ENCODE measurements at places on chromosomes 7 and 10.

- no peak for DNase-seq
Observed at GRCh38 chr10:75101416-75102251, 9.8 kb upstream of the SAMD8 start.

DNA sequence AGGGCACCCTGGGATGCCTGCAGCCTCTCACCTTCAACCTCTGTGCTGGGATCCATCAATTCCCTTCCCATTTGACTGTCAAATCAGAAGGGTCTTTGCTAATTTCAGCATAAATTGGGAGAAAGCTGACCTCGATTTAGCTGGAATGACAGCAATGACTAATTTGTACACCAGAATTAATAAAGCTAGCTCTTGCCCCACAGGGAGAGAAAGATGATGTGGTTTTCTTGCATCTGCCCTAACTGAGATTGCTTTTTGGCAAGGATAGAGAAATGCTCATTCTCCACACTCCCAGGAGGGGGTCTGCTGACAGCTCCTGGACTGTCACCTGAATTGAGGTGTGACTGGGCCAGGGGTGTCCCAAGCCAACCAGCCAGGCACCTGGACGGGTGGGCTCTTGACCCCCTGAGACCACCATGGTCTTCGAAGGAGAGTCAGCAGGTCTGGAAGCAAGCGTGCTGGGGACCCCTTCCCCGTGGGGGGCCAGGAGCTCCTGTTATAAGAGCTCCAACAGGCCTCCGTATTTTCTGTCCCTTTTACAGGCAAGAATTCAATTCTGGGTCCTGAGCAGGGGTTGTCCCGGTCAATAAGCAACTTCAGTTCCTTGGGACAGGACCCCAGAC lies 42.1 kb downstream of the RBM17 start:
- DNase-seq = no peak

DNA sequence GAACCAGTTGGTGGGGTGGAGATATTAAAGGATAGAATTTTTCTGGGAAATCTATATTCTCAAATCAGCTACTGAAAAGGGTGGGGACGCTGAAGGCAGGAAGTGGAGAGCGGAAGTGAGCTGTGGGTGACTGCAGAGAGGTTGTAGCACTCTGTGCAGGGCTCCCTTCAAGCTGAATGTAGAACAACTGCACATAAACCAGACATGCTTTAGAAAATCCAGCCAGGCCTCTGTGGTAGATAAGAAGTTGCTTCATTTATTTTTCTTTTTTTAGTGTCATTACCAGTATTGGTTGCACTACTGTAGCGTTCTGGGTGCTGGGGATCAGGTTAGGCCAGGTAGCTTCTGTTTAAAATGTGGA lies 127.8 kb downstream of the CELF2 start:
- DNase-seq = peak; percentile 84

DNA sequence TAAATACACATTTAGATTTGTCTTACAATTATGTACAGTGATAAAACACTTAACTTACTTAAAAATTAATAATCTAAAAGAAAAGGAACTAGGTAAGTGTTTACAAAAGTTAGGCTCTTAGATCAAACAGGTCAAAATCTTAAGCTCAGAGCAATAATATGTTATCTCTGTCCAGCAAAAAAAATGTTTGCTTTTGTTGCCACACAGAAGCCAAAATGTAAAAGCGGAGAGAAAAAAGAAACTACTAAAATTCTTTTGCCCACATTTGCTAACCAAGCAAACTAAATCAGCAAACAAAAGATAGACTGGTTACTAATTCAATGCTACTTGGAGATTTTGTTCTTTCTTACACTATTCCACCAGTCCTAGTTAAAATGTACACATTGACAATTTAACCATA lies 15.2 kb upstream of the ACSM6 start:
- DNase-seq = no peak

DNA sequence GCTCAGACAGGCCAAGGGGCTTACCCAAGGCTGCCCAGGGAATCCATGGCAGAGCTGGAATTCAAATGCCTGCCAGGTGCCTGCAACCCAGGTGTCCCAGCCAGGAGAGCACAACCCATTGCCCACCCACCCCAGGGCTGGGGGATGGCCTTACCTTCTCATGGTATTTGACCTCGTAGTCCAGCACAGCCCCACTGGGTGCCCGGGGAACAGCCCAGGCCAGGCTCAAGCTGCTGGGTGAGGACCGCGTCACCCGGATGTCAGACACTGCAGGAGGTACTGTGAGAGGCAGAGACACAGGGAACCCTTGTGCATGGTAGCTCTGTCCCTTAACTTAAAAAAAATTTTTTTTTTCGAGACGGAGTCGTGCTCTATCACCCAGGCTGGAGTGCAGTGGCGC lies 9.0 kb downstream of the EPHB4 start:
- no peak for DNase-seq

GRCh38 chr10:79286318-79286951 lies 60.8 kb upstream of the PPIF start:
- peak; percentile 85 for DNase-seq

DNA sequence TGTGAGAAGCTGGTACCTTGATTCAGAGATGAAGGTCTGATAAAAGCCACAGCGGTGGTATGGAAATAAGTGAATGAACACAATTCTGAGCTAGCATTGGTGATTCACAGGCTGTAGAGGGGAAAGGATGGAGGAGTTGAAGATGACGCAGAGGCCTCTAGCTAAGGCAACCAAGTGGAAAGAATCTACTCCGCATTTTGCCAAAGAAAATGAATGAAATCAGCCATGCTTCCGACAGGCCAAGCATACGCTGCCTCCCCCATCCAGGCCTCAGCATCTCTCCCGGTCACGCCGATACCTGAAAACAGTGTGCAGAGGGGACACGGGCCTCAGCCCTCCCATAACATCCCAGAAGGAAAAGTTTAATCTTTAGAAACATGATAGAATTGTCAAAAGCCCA lies 124.3 kb upstream of the UNC5B start:
- DNase-seq = no peak

DNA sequence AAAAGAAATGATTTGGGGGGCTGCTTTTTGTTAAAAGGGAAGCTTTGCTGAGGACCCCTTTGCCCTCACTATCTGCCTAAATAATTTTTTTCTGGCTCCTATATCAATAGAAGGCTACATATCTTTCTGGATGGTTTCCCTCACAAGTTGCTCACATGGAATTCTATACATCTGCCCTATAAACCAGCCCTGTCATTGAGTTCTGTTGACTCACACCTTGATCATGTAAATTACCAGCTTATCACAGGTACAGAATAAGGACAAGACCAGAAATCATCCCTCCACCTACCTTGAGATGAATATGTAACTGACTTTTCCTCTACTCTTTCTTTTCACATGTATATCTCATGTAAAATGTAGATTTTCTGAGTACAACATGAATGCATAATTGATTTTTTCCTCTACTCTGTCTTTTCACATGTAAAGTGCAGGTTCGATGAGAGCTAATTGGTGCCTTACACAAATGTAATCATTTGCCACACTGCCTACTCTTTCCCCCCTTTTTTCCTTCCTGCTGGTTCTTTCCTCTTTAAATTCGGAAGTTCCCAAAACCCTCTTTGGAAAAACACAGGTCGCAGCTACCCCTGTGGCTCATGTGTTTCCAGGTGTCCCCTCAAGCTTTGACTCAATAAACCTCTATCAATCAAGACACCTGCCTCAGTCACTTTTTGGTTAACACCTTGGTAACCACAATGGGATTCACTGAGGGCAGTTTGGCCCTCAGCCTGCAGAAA lies 12.5 kb downstream of the CYP3A43 start:
- DNase-seq = no peak

- no peak for DNase-seq
Observed at GRCh38 chr10:73856261-73856660, 18.1 kb downstream of the CAMK2G start.

DNA sequence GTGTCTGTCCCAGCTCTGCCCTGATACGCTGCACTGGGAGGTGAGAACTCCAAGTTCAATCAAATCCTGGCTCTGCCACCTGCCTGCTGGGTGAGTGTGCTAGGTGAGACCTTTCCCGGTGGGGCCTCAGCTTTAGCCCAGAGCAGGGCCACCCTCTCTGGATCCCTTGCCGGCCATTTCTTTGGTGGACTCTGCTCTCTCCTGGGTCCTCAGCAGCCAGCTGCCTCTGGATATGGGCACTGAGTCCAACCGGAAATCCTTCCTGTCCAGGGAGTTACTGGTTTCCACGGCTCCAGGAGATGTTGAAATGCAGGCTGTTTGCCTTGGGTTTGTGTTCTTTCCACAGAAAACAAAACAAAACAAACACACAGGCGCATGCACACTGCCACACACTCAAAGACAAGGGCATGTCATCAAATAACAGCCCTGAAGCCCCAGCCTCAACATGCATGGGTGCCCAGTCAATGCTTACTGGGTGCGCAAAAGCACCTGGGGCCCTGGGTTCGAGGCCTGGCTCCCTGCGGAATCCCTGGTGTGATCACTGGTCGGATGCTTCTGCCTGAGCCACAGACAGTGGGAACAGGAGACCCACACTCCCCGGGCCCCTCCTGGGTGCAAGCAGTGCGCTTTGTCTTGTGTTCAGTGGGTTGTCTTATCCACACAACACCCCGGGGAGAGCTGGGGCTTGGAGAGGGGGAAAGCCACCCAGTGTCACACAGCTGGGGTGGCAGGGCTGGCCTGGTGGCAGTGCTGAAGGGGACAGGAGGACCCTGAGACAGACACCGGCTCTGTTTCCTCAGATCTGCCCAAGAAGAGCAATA lies 33.1 kb downstream of the PPIF start:
- DNase-seq = peak; percentile 16

DNA sequence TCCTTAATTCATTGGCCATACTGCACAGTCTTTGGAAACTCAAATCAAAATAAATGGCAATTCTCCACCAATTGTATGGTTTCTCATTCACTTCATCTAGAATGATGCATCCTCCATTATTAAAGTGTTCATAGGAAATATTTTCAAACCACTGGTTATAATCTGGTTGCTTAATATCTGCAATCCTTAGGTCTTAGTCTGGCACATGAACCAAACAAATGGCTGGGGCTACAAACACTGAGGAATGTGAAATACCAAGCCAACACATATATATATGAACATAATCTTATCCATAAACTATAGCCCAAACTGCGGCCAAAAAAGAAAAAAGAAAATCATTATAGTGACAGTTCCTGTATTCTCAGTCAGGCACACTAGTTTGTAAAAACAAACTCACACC lies 5.7 kb upstream of the MSS51 start:
- DNase-seq = no peak

- DNase-seq = no peak
Observed at GRCh38 chr7:55307123-55307916, 57.8 kb upstream of the LANCL2 start.

DNA sequence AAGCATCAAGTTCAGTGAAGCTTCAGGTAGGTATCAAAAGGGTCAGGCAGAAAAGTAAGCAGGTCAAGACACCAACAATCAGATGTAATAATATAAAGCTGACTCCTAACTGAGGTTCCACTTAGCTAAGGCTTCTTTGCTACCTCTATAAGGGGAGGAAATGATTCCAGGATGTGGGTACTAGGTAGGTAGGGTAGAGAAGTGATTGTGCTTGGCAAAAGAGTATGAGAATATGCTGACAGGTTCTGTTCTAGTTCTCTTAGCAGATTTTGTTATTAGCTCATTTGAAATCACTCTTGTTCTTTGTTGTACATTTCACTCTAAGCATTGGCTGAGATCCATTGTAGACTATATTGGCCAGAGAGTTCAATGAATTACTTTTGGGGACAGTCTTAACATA lies 40.7 kb upstream of the CBLL1 start:
- no peak for DNase-seq

DNA sequence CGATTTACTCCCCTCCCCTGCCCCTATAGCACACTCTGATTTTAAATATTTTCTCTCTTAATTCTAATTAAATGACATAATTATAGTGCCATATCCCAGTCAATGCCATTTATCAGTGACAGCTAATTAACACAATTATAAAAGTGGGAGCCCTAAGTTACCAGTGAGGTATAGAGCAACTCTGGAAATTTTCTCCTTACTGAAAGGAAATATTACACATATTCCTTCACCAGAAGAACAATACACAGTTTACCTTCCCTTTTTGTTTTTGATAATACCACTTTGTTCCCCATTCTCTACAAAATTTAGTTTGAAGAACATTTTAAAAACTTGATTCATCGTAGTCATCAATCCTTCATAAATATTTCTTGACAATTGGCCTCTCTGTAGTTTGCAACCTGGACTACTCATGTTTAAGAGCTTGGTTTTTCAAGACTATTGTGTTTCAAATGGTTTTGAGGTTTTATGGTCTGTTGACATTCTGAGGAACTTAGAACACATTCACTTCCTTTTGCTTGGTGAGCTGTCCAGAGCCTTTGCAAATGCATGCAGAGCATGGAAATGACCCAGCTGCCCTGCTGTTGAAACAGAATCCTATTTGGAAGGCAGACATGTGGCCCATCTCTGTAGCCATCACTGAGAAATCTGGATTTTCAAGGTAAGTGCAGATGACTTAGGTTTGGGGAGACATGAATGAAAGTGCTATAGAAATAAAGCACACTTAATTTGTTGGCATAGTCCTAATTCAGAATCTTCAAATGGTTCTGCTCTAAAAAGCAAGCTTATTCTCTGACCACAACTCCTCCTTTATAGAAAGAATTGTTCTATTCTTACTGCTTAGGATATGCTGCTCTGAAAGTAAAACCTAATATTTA lies at the start of gene GPR141:
Gene GPR141 (plus strand): TSS at position 521 of the 875 bp plus-strand sequence. CDS start 56,628 bp downstream, outside the sequence.
- no peak for DNase-seq

DNA sequence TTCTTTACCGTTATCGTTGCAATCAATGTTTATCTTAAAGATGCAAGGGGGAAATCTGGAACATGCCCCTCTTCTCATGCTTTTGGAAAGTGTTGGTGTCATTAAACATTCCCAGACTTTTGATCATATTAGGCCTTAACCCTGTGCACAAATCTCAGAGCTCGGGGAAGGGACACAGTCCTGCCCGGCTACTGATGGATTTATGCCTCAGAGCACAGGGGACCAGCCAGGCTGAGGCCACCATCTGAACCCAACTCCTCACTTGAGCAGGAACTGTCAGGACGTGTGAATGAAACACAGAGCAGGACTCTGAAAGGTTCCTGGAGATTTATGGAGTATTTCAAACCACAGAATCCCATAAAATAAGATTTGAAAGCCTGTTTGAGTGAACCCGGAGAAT lies 132.0 kb upstream of the CXCL12 start:
- DNase-seq = no peak

DNA sequence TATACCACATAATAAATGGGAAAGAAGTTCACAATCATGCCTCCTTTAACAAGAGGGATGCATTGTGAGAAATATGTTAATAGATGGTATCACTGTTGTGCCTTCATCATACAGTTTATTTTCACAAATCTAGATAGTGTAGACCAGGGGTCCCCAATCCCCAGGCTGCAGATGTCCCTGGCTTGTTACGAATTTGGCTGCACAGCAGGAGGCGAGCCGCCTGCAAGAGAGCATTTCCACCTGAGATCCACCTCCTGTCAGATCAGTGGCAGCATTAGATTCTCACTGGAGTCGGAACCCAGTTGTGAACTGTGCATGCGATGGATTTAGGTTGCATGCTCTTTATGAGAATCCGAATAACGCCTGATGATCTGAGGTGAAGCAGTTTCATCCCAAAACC lies 361.9 kb upstream of the ZWINT start:
- DNase-seq = no peak

DNA sequence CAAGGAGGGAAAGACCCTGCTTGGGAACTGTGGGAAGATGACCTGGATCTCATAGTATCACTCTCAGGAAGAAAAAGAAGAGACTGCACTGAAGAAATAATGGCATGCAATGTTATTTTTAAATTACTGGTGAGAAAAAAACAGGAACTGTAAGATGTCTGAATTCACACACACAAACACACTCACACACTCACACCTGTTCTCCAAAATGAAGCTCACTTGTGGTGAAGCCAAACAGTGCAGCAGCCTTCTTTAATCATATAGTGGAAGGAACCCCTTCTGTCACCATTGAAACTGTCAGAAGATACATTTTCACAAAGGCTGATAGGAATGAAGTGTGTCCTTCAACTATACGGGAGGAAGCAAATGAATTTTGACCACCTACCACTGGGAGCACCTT lies 156.5 kb upstream of the GHITM start:
- no peak for DNase-seq

Data from activated naive CD4-positive, alpha-beta T cell treated with anti-CD3 and anti-CD28 coated beads, Interleukin-2, amount 10 ng/mL, durations not matched to agents 7 days and 5 days (primary cell).